NCI-H187 treated with DMSO at 0.1 percent for 48 hours (cell line): ENCODE measurements at places on chromosomes 6 and 20.

GRCh38 chr6:45801471-45802289 is 214.0 kb downstream of the CLIC5 start:
- no peak for DNase-seq

DNA sequence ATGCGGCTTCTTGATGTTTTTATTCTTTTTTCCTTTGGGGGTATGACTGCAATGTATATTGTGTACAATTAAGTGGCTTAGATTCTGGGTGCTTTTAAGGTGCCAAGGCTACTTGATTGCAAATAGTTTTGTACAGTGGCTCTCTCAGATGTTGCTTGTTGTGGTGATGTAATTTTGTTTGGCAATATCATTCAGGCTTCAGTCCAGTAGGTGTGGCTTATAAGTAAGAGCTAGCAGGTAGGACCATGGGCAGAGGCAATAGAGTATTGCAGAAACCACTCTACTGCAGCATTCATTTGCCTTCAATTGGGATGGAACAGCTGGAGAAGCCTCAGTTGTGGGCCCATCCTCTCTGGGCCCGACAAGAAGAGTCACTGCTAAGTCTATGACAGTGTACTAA is 407.9 kb upstream of the MAN1A1 start:
- no peak for DNase-seq

DNA sequence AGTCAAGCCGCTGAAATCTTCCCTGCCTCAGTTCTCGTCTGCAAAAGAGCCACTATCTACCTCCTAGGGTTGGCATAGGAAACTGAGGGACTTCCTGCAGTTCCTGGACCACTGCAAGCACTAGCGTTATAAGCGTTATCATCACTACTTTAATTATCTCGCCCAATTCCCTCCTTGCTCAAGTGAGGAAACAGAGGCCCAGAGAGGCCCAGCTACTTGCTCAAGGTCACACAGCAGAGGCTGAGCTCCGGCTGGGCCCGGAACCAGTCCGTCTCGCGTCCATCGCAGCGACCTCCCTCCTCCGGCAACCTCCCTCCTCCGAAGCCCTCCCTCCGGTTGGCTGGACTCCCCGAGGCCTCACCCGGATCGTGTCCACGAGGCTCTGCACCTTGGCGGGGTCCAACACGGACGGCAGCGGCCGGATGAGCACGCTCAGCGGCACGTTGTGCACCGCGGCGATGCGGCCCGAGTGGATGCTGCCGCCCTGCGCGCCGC is 338 bp downstream of the SRXN1 start:
- DNase-seq, result no peak

- no peak for DNase-seq
Measured at GRCh38 chr6:106757722-106758467, 128.5 kb downstream of the QRSL1 start.

DNA sequence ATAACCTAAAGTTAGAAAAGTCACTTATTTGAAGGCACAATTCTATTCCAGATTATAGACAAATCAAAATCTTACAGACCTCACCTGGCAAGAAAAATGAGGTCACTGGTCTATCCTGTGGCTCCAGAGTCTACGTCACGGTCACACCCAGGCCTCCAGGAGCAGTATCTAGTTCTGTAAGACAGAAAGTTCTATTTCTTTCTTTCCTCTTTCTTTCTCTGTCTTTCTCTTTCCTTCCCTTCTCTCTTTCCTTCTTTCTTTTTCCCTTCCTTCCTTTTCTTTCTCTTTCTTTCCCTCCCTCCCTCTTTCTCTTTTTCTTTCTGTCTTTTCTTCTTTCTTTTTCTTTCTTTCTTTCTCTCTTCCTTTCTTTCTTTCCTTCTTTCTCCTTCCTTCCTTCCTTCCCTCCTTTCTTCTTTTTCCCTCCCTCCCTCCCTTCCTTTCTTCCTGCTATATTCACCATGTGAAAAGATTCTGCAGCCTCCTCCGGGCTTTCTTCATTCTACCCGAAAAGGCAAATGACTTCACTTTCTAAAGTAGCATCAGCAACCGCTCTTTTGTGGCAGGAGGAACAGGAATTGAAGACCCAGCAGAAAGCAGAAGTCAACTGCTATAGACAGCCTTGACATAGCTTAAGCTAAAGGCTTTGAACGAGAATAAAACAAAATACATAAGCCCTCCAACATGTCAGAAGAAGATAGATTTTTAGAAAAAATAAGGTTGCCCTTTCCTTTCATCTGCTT is 83.9 kb upstream of the SIRPG start:
- no peak for DNase-seq

DNA sequence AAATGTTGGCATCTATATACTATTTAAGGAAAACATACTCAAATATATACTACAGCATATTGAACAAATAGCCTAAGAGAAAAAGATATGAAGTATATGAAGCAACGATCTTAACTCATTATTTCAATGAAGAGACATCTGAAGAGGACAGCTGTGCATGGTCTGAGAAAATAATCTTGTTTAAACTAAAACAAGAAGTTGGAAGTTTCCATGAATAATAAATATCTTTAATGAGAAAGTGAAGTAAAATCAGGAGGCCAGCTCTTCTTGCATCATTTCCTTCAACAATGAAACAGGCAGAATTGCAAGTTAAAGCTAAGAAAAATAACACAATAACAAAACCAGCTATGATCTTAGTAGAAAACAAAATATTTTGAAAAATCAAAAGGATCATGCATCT is 1265.4 kb upstream of the MAP3K7 start:
- DNase-seq, result no peak

- DNase-seq, result peak; percentile 32
Measured at GRCh38 chr6:127515794-127516661, 3.1 kb downstream of the MTCL3 start.

GRCh38 chr20:4726710-4727397 is 5.1 kb downstream of the PRND start:
- DNase-seq, result no peak

DNA sequence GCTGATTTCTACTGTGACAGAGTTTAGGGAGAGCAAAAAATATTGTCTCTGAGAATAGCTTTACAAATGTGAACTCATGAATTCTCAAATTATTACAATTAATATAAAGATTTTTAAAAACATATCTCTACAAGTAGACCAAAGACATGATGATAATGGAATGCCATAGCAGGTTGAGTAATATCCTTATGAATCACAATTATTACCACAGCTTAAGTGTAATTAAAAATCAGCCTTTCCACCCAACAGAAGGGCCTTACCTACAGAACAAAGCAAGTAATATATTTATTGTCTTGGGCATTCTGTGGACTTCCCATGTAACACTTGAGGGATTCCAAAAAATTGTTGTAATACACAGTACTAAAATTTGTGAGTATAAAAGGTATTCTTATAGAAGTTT is 1099.6 kb upstream of the GJE1 start:
- DNase-seq, result no peak

GRCh38 chr20:52191916-52192718 is 538 bp upstream of the ZFP64 start:
- no peak for DNase-seq

- no peak for DNase-seq
Measured at GRCh38 chr20:50191065-50191543, 474 bp downstream of the CEBPB start.

DNA sequence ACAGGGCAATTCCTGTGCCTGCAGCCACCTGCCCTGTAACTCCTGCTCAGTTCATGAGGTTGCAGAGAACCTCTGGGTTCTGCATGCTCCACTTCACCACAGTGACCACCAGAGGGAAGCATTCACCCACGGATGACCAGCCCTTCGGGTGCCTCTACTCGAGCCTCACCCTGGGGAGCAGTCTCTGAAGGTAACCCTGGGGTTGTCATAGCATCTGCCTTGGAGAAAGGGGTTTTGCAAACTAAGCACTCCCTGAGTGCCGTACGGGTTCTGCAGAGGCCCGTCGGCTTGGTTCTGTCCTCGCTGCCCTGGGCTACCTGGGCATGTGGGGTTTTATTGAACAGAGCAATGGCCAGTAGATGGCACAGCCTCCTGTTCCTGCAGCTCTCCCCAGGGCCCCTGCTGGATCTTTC is 10.2 kb upstream of the CST5 start:
- DNase-seq, result no peak

DNA sequence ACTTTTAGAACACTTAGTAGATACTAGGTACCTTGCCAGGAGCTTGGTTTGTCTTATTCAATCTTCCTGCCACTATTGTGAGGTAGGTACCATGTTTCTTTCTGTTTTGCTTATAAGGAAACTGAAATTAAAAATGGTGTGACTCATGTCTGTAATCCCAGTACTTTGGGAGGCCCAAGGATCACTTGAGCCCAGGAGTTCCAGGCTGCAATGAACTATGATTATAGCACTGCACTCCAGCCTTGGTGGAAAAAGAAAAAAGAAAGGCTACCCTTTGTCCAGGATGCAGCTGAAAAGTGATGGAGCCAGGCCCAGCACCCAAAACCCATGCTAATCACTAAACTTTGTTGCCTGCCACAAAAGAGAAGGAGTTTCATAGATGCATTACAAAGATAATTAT is 34.1 kb upstream of the LAMA4 start:
- DNase-seq, result no peak

DNA sequence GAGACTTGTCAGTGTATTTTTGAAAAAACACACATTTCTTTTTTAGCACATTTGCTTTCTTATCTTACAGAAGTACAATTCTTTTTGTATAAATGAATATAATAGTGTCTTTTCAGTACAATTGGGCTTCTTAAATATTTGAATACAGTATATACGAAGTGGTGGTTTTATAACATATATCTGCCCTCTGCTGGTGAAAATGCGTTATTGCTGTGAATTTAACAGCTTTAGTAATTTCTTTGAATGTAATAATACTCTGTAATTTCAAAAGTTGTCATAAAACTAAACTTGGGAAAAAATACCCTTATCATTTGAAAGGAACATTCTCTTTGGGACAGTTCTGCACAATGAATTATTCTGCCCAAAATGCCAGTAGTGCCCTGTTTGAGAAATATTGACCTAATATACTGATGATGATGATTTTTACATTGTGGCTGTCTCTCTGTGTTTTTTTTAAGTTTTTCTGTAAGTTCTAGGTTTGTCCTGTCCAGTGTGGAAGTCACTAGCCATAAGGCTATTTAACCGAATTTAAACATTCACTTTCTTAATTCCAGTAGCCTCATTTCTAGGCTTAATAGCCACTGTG is 19.0 kb downstream of the SMAP1 start:
- DNase-seq, result no peak

DNA sequence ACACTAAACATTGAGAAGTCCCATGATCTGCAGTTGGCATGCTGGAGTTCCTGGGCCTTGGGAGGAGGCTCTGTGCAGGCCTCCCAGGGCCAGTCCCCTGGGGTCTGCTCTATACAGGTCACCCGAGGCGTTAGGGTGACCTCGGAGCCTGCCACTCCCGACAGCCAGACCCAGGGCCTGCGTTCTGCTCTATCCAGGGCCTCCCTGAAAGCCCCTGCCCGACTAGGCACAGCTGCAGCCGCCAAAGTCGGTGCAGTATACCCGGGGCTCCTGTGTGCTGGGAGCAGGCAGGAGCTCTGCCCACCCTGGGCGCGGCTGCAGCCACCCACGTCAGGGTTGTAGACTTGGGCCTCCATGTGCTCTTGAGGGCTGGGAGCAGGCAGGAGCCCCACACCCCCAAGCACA is 6.3 kb upstream of the OR14J1 start:
- no peak for DNase-seq

GRCh38 chr6:110799655-110800054 is 15.6 kb downstream of the CDK19 start:
- DNase-seq, result no peak

DNA sequence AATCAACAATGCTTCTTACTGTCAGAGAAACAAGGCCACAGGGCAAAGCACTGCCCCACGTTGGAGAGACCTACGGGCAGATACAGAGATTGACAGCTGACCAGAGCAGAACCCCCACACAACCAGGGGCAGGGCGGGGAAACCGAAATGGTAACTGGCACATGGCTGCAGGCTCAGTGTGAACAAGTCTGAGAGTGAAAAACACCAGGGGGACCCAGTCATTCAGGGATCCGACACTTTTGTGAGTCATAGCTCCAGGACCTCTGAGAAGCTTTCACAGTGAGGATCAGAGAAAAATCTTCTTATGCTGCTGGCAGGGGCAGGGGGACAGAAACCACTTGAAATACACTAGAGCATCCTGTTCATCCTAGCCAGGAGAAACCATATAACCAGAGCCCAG is 254.2 kb downstream of the C6orf118 start:
- no peak for DNase-seq

- DNase-seq, result no peak
Measured at GRCh38 chr6:167559675-167560479, 235.0 kb downstream of the TTLL2 start.

- no peak for DNase-seq
Measured at GRCh38 chr20:45487231-45487635, 17.7 kb downstream of the WFDC2 start.

GRCh38 chr6:47651505-47651944 is 46.9 kb upstream of the ADGRF4 start:
- DNase-seq, result no peak

DNA sequence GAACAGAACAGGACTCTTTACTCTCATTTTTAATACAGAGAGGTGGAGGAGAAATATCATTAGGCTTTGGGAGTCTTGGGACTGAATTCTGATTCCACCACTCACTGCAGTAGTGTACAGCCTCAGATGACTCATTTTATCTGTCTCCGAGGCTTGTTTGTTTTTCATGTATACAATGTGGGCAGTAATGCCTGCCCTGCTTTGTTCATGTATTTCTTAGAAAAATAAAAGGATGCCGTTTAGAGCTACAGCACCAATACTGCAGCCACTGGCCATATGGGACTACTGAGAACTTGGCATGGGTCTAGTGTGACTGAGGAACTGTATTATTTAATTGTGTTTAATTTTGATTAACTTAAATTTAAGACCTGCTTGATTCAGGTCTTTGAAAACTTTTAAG is 41.2 kb upstream of the JAG1 start:
- DNase-seq, result no peak

DNA sequence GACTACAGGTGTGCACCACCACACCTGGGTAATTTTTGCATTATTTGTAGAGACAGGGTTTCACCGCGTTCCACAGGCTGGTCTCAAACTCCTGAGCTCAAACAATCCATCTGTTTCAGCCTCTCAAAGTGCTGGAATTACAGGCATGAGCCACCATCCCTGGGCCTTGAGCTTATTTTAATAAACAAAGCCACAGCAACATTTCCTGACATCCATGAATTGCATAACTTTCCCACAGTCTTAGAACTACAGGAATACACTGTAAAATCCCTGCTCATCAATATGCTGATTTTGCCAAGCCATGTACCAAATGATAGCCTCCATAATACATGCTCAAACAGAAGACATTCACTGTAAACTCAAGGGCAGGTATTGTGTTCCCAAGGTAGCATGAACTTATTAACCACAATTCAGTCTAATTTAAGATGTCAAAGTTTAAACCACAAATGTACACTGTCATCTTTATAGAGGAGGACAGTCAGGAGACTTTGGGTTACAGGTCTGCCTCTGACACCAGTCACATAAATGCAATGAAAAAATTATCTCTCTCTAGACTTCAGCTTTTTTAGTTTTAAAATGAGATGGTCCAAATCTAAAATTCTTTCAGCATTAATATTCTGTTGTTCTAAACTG is 40.0 kb downstream of the NUDT3 start:
- no peak for DNase-seq
